ENCODE measurements at places on chromosomes 1 and 21.

GRCh38 chr1:155827450-155827849, 29.6 kb downstream of the GON4L start:
- DNase-seq, result no peak

- no peak for DNase-seq
Measured at GRCh38 chr1:163924041-163924440, 602.3 kb downstream of the NUF2 start.

GRCh38 chr1:157773493-157774350, 3.2 kb downstream of the FCRL2 start:
- no peak for DNase-seq

GRCh38 chr1:214801191-214801590, 198.2 kb downstream of the CENPF start:
- DNase-seq, result no peak

DNA sequence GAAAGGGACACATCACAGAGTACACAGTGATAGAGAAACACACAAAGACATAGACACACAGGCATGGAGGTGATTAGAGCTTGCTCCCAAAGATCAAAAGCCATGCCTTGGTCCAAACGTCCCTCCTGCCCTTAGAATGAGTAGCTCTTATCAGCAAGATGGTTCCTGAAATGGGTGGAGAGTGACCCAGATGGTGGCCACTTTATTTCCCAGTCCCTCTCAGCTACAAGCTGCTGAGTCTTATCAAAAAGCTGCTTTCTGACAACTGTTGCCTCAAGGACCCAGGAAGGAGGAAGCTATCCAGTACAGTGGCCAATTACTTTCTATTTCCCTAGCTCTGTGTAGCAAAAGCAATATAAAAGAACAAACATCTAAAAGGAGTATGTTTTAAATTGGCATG, 7.7 kb upstream of the CLCA1 start:
- DNase-seq, result no peak

GRCh38 chr1:34845131-34845901, 14.2 kb downstream of the SMIM12 start:
- DNase-seq, result no peak

GRCh38 chr1:53246261-53247134, 8.2 kb upstream of the MAGOH start:
- DNase-seq, result no peak

GRCh38 chr1:174049514-174049913, 27.4 kb upstream of the RC3H1 start:
- no peak for DNase-seq

DNA sequence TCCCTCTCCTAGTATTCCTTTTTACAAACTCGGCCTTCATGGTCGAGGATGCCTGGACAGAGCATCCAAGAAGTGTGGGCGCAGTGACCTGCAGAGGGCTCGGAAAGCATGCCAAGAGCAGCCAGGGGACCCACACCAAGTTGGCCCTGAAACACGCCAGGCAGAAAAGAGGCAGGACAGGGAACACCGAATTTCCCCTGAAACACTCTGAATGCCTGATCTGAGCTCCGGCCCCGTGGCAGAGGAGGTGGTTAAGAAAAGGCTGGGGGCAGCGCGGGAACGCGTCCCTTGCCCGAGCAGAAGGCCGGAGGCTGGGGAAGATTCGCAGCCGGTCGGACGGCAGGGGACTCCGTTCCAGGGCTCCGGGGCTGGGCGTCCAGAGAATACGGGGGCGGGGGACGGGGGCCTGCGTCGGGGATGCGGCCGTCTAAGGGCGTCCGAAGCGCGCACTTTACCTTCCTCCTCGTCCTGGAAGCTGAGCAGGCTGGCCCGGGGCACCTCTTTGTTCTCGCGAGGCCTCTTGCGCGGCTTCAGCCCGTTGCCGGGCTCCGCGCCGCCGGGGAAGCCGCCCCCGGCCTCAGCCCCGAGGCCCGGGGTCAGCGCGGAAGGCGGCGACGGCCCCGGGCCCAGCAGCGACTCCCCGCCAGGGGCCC, 558 bp downstream of the PAXBP1 start:
- DNase-seq, result no peak

DNA sequence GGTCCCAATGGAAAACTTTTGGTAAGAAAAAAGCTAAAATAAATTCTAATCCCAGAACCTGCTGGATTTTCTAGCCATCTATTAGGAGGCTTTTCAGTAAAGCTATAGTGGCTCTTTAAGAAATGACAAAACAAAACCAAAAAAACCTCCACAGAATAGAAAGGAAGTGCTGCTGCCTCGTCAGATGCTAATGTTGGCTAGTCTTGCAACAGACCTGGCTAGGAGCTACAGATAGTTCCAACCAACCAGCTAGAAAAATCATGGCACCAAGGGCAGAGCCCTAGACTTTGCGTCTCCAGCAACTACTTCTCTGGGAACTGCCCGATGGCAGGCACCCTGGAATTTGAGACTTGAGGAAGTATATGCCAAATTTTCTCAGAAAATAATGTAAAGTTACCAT, 7.6 kb downstream of the CD101 start:
- DNase-seq, result no peak

DNA sequence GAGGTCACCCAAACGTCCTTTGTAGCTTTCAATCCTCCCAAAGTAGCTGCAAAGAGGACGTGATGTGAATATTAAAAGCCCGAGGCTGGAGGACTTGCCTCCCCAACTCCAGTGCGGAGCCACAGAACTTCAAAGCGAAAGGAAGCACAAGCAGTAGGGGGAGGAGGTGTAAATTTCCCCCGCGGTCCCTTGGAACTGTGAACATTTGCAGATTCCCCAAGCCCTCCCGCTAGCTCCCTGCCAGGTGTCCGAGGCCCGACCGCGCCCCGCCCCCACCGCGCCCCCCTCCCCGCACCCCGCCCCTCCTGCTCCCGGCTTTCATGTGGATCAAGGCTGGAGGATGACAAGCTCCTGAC, 41.5 kb upstream of the HAO2 start:
- DNase-seq, result no peak

GRCh38 chr1:29638281-29638680, 402.0 kb downstream of the PTPRU start:
- DNase-seq, result no peak

GRCh38 chr21:44480200-44481053, 25.1 kb downstream of the LRRC3 start:
- no peak for DNase-seq

DNA sequence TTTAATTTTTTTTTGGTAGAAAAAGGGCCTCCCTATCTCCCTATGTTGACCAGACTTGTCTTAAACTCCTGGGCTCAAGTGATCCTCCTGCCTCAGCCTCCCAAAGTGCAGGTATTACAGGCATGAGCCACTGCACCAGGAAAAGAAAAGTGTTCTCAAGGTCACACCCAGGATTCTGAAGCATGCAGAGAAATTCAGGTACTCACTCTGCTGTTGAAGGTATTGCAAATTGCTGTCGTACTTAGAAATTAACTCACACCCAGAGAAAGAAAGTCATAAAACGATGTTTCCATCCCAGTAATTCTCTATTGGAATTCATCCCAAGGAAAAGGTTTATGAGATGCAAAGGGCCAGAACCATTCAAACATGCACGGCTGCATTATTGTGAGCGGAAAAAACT, 73.7 kb downstream of the DHRS3 start:
- no peak for DNase-seq

DNA sequence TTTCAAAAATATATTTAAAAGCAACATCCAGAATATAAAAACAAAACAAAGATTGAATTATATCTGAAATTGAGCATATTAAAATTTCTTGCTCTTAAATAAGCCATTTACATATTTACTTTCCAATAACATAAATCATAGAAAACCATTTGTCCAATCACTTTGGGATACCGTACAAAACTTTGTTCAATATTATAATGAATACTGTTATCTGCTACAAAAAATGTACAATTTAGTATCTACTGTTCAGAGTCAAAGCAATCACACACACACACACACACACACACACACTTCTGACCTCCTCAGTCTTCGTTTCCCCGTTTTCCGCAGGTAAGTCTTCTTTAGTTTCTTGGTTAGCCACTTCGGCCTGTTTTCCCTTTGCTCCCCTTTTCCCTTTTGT, 4.0 kb downstream of the HMGN1 start:
- no peak for DNase-seq

GRCh38 chr21:44735821-44736220, 24.4 kb upstream of the TSPEAR start:
- DNase-seq, result no peak
